ENCODE measurements at places on chromosomes 16 and 17.

GRCh38 chr16:82699260-82699659 is 72.5 kb downstream of the CDH13 start:
- no peak for DNase-seq

- DNase-seq, result no peak
Measured at GRCh38 chr16:4769306-4769638, 2.3 kb upstream of the ZNF500 start.

DNA sequence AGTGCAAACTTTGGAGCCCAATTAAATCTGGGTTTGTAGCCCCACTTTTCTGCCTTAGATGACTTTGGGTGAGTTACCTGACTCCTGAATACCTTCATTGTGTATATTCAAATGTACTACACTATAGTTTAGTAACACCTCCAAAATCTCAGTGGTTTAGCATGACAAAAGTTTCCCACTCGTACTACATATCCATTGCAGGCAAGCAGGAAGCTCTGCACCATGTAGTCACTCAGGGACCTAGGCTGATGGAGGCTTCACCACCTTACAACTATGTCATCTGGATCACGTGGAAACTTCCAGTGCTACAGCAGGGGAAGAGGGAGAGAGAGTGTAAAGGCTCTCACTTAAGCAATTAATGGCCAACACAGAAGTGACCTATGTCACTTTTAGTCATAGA is 14.2 kb downstream of the ANKFN1 start:
- no peak for DNase-seq

DNA sequence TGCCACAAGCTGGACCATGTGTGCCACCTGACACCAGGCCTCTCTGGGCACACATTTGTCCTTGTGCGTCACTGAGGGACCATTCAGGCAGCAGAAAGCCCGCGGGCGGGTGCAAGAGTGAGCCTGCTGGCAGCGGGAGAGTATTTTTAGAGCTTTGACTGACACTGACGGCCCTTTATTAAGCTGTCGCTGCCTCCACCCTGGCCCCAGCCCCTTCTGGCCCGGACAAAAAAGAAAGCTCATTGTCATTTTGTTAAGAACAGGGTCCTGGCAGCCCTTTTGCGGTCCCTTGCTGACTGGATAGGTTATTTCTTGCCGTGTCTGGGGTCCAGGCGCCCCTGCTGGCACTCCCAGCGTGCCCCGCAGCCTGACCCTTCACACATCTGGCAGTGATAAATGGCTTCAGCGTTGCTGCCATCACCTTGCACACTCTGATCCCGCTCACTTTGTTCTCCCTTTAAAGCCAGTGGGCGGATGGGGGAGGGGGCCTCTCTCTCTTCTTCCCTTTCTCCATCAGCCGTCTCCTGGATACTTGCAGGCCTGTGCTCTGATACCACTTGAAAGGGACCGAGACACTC is 78.4 kb upstream of the NKD1 start:
- DNase-seq, result no peak

DNA sequence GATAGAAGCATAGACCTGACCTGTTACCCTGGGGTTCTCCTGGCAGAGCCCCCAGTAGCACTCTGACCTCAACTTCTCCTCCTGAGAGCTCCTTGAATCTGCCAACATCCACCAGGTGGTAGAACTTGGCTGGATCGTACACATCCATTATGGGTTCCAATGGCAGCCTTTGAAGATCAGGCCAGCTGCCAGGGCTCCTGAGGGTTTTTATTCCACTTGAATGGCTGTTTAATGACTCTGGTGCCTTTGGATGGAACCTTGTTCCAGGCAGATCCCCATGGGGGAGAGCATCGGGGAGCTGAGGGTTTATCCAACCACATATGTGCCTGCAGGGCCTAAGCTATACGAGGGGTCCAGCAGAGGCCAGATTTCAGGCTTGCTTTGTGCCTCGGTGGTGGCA is 47.1 kb upstream of the CLEC19A start:
- no peak for DNase-seq

DNA sequence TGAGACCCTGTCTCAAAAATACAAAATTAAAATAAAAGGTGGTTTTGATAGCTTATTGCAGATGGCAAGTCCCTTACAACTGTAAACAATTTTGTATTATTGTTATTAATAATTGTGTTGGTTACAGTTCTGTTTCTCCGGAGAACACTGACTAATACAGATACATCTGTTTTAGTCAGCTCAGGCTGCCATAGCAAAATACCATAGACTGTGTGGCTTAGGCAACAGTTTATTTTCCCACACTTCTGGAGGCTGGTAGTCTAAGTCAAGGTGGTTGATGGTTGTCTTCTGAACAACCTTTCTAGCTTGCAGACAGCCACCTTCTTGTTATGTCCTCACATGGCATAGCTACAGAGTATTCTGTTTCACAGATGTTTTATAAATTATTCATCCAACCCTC is 14.2 kb upstream of the IL21R start:
- no peak for DNase-seq

DNA sequence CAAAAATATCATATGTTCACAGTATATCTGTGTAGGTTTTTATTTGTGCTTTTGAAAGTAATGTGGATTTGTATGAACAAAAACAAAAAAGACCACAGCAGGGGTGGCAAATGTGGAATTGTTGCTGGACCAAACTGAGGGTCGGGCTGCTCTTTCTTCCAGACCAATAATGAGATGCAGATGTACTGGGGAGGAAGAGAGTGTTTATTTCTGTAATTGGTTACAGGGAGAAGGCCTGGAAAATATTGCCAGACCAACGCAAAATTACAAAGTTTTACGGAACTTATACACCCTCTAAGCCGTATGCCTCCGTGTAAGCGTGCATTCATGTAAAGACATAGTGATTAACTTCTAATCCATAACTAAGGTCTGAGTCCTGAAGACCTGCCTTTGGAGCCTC is 353.9 kb upstream of the C16orf82 start:
- DNase-seq, result no peak

DNA sequence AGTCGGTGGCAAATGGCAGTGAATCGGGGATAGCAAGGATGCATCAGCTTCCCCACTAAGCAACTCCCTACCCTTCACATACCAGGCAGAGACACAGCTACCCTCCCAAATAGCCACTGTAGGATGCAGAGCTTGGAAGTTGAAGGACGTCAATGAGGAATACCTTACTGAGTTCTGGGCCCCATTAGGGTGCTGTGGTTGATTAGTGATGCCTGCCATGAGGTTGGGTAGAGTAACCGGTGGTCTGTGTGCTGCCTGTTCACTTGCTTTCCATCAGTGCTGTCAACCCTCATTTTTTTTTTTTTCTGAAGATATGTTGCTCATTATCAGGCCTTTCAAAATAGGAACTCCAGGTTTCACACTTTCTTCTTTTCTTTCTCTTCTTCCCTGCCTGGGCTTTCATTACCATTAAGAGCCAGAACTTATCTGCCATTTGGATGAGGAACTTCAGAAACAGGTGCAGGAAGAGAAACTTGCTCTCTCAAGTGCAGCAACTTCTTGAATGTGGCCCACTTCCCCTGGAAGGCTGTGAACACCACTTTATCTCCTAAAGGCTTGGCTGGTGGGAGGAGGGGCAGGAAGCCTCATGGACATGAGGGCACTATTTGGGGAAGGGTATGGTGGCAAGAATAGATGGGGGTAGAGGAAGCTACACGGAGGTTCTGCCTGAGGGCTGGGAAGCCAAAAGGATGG is 183.5 kb downstream of the NTN1 start:
- no peak for DNase-seq

GRCh38 chr17:15262291-15263205 is 2.6 kb downstream of the PMP22 start:
- no peak for DNase-seq

GRCh38 chr16:7408700-7409365 is 76.2 kb downstream of the RBFOX1 start:
- DNase-seq, result no peak

DNA sequence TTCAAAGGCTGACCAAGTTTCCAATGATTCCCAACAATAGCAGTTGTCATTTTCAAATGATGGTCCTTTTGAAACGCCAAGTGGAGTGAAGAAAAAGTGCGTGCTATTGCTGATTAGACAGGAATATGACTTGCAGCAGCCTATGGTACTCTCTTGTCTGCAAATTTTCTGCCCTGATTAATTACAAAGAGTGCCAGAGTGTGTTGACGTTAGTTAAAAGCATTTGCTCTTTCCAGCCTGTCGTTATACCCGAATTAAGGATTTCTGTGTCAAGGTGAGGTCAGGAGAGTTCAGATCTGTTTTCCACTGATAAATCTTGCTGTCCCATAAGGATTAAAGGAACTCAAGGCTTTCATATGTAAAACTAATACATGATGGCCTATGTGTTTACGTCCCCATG is 75.0 kb upstream of the ADAMTS18 start:
- no peak for DNase-seq

Measured in HS-5 (cell line).